ENCODE measurements at places on chromosomes 2 and 18.

DNA sequence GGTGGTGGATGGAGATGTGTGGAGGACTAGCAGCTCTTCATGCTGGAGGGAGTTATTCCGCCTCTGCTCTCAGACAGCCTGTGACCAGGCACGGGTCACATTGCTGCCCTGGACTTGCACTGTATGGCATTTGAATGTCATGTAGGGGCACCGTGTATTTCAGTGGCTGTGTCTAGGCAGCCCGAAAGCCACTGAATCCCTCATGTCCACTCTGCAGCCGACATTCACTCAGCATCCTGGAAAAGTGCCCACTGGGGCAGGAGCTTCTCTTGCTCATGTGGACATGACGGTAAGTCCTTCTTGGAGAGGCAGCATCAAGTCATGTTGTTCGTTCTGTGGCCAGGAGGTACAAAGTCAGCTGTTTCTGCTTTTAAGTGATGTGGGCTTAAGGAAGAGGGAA is 127.9 kb downstream of the SH3RF3 start:
- DNase-seq = no peak

GRCh38 chr2:170815746-170816503 is 762 bp upstream of the GAD1 start:
- DNase-seq = peak; percentile 83

DNA sequence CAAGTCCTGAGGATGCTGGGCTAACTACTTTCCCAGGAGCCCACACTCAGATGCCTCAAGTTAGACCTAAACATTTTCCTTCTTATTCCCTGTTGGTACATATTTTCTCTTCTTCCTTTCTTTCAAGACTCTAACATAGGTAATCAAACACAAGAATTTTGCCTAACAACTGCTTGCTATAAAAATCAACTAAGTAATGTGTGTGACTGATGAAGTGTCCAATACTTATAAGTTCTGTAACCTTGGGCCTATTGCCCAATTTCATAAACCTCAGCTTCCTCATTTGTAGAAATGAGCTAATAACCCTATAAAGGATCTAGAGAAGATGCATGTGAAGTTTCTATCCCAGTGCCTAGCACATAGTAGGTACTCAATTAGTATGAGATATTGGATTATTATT is 31.6 kb upstream of the PIK3C3 start:
- DNase-seq = no peak

GRCh38 chr2:177264209-177264692 is 276 bp downstream of the NFE2L2 start:
- no peak for DNase-seq

- no peak for DNase-seq
Observed at GRCh38 chr2:14759082-14759481, 126.6 kb downstream of the LRATD1 start.

- DNase-seq = no peak
Observed at GRCh38 chr18:59264651-59265245, 8.5 kb downstream of the RAX start.

- peak; percentile 81 for DNase-seq
Observed at GRCh38 chr2:54666131-54666633, 57.3 kb upstream of the EML6 start.

DNA sequence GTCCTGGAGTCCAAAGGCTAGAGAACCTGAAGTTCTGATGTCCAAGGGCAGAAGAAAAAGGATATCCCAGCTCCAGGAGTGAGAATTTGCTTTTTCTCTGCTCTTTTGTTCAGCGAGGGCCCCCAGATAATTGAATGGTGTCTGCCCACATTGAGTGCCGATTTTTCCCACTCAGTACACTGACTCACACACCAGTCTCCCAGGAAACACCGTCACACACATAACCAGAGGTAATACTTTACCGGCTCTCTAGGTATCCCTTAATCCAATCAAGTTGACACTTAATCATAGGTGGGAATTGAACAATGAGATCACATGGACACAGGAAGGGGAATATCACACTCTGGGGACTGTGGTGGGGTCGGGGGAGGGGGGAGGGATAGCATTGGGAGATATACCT is 161.5 kb downstream of the WDR7 start:
- DNase-seq = no peak

DNA sequence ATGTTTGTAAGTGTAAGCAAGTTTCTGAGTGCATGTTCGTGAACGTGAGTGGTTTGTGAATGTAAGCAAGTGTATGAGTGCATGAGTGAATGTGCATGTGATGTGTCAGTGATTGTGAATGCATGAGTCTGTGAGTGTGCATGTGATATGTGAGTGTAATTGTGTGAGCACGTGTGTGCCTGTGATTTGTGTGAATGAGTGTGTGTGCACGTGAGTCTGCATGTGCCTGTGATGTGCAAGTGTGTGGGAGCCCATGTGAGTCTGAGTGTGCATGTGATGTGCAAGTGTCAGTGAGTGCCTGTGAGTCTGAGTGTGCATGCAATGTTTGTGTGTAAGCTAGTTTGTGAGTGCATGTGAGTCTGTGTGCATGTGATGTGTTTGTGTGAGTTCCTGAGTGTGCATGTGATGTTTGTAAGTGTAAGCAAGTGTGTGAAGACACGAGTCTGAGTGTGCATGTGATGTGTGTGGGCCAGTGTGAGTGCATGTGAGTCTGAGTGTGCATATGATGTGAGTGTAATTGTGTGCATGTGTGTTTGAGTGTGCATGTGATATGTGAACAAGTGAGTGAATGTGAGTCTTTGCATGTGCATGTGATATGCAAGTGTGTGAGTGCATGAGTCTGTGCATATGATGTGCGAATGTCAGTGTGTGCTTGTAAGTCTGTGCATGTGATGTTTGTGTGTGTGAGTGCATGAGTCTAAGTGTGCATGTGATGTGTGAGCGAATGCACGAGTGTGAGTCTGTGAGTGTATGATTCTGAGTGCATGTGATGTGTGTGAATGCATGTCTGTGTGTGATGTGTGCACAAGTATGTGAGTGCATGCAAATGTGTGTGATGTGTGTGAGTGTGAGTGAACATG is 45.1 kb downstream of the COPS8 start:
- DNase-seq = no peak

GRCh38 chr2:134337631-134338030 is 83.8 kb downstream of the MGAT5 start:
- no peak for DNase-seq

- DNase-seq = no peak
Observed at GRCh38 chr18:44258576-44258975, 422.1 kb upstream of the SETBP1 start.

DNA sequence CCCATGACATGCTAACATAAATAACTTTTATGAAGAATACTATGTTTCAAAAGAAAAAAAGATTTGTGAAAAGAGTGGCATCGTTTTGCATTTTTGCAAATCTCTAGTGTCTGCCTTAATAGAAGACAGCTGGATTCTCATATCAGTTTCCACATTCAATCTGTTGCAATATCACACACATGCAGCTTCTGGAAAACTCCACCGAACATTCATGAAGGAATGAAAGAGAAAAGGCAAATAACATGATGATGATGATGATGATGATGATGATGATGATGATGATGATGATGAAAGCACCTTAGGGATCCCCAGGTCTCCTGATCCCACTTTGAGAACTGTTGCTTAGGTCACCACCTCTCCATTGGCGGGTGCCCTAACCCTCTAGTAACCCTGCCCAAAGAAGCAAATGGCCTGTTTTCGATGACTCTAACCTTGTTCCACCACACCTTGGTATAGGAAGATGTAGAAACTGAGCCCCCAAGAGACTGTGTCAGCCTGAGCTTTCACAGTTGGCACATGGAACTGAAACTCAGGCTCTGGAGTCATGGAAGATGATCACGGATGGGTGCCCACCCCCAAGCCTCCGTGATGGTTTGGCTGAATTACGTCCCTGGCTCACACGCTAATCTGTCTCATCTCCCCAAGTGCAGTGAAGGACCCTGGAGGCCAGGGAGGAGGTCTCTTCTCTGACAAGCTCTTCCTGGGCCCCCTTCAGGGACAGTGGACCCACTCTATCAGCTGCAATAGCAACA is 80.1 kb upstream of the SMAD7 start:
- DNase-seq = no peak

DNA sequence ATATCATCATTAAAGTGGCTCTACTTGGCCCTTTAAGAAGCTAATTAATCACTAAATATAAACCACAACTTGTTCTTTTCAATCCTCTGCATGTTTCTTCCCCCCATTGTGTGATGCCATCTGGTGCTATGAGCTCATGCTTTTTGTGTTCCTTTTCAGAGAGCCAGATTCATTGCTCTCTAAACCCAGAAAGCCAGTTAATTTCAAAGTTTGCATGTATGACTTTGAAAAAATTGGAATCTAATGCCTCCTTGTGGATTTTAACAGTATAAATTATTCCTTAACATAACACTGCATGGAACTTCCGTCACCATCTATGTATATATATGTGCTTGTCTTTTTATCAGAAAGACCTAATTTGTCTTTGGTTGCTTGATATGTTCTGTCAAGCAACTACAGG is 31.1 kb downstream of the TMEM178A start:
- peak; percentile 93 for DNase-seq

DNA sequence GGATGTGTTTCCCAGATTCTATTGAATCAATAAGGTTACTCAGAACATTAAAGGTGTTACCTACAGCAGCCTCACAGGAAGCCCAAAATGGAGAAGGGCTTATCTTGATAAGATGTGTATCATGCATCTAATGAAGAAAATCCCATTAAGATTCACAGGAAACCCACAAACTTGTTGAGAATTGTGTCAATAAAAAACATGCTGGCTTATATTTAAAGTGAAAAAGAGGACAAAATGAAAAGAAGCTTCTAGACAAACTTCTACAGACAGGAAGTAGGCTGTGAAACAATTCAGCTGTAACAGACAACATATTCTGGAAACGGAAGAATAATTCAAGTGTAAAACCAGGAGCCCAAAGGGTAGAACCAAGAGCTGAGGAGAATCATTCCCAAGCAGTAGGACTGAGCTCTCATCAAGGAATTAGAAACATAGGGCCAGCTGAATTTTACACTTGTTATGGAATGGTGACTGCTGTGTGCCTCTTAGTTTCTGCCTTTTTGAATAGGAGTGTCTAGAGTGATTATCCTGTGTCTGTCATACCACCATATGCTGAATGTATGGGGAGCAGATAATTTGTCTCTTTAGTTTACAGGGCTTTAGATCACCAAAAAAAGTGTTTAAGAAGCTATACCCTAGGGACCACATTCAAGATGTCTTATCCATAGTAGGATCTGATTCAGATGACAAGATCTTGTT is 9.6 kb downstream of the IMMT start:
- no peak for DNase-seq

GRCh38 chr18:5462227-5462626 is 81.6 kb downstream of the EPB41L3 start:
- DNase-seq = no peak

DNA sequence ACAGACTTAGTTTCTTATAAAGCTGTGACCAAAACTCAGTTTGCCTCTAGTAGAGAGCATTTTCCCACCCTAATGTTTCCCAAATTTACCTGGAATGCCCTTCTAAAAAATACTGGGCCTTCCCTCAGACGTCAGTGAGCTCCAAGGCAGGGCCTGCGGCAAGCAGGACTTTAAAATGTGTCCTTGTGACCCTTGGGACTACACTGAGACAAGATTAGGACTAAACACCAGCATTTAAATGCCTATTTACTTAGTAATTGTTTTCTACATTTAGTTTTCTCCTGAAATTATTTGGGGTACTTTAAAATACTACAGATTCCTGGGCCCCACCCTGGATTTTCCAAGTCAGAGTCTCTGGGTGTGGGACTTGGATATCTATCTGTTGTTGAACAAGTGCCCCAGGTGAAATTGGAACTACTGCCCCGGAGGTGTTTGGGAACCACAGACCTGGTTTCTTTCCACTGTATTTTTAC is 14.3 kb downstream of the GATA6 start:
- no peak for DNase-seq

DNA sequence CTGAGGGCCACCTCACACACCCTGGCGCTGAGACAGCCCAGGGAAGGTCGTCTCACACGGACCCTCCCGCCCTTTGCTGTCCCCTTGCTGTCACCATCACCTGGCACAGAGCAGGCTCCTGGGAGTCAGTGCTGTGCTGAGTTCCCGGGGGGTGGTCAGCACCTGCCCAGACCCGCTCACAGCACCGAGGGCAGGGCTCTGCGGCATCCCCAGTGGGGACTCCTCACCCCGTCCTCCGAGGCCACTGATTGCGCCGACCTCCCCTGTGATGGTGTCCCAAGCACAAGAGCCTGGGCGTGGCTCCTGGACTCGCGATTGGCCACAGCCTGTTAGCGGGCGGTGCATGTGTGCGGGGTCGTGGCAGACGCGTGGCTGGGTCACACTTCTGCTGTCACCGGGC is 65.9 kb downstream of the NFATC1 start:
- no peak for DNase-seq

GRCh38 chr2:211903961-211904360 is 634.6 kb downstream of the ERBB4 start:
- no peak for DNase-seq

DNA sequence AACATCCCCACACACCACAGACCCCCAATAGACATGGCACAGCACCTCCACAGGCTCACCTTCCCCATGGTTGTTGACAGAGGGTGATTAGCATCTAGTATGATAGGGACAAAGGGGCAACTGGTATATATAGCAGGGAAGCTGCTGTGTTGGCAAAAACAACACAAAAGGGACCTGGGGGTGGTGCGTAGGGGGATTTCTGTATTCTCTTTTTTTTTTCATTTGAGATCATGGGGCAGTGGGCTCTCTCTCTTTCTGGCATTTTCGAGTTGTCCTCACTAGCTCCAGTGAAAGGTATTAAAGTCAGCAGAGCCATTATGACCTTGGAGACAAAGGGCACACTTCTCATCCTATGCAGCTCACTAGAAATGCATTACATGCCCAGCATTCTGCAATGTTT is at the start of gene CRYGA:
Gene CRYGA, minus strand, starts transcription at position 101 of the 400 bp plus-strand sequence. Its CDS starts 33 bp downstream, at position 68.
- no peak for DNase-seq

DNA sequence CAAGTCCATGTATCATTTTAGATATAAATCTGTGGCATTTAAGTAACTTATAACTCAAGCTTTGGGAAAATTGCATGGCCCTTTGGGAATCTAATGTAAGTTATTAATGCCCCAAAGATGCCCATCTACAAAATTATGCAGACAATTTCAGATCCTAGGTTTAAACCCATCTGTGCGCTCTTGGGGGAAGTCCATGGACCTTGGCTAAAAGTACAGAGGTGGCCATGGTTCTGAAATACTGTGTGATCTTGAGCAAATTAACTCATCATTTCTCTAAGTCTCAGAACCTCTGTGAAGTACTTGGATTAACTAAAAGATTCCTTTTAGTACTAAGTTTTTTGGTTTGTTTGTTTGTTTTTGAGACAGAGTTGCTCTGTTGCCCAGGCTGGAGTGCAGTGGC is 19.5 kb downstream of the INPP1 start:
- DNase-seq = no peak

DNA sequence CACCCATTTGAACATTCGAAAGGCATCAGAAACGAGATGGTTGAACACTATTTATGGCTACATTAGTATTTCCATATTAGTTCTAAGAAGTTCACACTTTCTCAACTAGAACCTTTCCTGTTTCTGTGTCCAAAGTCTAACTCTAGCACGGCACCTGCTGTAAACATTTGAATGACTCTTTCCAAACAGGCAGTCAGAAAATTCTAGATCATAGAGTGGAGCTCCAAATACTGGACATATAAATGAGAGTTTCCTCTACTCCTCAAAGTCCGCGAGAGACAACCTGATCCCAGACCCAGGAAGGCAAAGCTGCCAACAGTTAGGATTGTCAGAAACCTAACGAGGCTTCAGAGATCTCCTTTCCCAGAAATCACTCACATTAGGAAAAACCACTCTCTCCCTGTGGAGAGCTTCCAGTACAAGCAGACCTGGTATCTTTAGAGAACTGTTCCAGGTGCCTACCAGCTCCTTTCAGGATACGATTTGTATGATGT is 10.6 kb downstream of the RND3 start:
- DNase-seq = no peak

Data from NCI-H446 (cell line).